ENCODE measurements at places on chromosomes 7 and 10.

DNA sequence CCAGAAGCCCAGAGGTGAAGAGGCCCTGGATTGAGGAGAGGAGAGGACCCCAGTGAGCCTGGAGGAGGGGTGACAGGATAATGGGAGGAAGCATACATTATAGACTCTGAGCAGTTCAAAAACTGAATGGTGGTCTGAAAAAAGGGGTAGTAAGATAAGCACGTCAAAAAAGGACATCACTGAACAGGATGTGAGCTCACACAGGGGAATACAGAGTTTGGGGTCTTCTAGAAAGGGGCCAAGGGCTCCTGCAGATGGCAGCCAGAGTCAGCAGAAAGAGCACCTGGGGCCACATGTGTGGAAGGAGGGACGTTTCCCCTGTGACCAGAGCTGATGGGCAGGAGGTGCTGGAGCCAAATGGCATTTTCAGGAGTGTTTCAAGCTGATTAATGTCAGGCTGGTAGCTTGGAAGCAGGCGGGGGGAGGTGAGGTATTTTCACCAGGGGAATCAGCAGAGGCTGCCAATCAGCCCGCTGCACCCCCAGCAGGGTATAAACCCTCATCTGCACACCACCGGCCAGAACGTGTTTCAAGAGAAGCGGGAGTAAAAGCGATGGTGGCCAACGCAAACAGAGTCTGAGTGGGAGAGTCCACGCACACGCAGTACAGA, 85.8 kb downstream of the TNS3 start:
- no peaks in the 10 kb centered on the region for H3K27me3 ChIP-seq
- no peaks in the 10 kb centered on the region for H3K36me3 ChIP-seq
- no peak for DNase-seq
- no peaks in the 10 kb centered on the region for H3K4me1 ChIP-seq
- H3K4me3 ChIP-seq = no peak overlapping the region

- DNase-seq = no peak
- H3K4me3 ChIP-seq = no peak overlapping the region
- no peak overlapping the region for H3K27ac ChIP-seq
- H3K36me3 ChIP-seq = peaks cover 17% of the 10 kb centered on the region
- no peaks in the 10 kb centered on the region for H3K27me3 ChIP-seq
Observed at GRCh38 chr10:32153931-32154330, 97.7 kb upstream of the KIF5B start.

GRCh38 chr10:480928-481552, 208.4 kb downstream of the DIP2C start:
- DNase-seq = peak; percentile 11
- H3K36me3 ChIP-seq = peaks cover 10% of the 10 kb centered on the region
- no peaks in the 10 kb centered on the region for H3K27me3 ChIP-seq
- no peak overlapping the region for H3K27ac ChIP-seq
- no peak overlapping the region for H3K4me3 ChIP-seq

DNA sequence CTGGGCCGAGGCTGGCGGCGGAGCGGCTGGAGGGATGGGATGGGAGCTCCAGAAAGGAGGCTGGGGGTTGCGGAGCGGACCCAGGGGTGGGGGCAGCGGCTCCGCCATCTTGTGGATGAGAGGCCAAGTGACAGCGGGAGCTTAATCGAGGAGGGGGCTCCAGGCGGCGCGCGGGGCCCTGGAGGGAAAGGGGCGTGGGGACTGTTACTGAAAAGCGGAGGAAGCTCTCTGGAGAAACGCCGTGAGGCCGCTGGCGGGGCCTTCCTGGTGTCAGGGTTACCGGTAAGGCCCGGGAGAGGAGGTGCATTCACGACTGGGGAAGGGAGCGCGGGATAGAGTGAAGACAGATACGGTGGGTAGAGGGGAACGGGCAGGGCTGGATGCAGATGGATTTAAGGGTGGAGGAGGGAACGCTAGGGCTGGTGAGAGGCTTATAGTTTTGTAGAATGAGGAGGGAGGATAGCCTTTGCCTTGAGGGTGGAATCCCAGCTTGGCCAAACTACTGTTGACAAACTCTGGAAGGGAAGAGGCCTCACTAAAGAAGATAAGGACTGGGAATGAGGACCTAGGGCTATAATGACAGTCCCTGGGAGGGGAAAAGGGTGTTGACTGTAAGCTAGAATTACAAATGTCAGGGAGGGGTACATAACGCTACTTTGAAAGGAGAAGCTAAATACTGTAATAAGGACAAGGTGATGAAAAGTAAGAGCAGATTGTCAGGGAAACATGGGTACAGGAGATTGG, 535 bp downstream of the BTRC start:
- no peak overlapping the region for H3K27ac ChIP-seq
- H3K4me1 ChIP-seq = no peaks in the 10 kb centered on the region
- peak; percentile 79 for DNase-seq
- H3K27me3 ChIP-seq = no peaks in the 10 kb centered on the region
- H3K36me3 ChIP-seq = peaks cover 6% of the 10 kb centered on the region
- peak overlapping the region; percentile 91 for H3K4me3 ChIP-seq

- no peak for DNase-seq
- no peak overlapping the region for H3K4me3 ChIP-seq
- H3K36me3 ChIP-seq = peaks cover 5% of the 10 kb centered on the region
Observed at GRCh38 chr10:127585519-127586023, 36.5 kb downstream of the NPS start.

DNA sequence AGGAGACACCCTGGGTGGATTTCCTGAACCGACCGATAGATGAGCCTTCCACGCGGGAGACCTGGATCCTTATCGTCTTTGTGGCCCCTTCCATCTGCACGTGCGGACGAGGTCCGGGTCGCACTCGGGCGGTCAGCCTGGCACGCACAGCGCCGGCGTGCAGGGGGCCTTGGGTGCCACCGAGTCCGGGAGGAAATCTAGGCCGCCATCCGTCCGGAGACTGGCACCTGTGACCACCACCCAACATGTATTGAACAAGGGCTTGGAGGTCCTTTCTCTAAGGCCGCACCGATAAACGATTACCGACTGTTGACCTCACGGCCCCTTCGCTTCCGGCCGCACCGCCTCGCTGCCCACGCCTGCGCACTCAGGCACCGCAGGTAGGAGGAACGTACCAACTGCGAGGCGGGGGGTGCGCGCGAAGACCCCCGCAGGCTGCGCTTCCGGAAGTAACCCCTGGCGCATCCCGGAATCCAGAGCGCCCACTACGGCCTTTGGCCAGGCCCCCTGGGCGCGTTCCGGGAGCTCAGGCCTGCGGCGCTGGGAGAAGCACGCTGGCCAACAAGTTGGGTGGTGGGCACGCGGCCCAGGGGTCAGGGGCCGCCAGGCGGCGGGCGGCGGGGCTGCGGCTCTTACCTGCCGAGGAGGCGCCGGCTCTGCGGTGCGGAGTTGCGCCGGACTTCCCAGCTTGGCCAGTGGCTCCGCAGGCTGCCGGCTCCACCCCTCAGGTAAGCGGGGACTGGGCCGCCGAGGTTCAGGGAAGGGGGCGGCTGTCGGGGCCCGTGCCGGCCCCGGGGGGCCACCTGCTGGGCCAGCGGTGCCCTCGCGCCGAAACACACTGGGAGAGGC, at the start of the genes ACTR3C and LRRC61:
Gene ACTR3C, minus strand, starts transcription at position 713 of the 849 bp plus-strand sequence. CDS start 28,249 bp downstream, outside the sequence.
Gene LRRC61, plus strand, starts transcription at position 523 of the 849 bp plus-strand sequence. CDS start 13,507 bp downstream, outside the sequence.
- H3K27ac ChIP-seq = no peak within 1 kb of the TSS
- peak within 1 kb of the TSS; percentile 87 for H3K4me3 ChIP-seq
- no peaks in the 10 kb centered on the region for H3K27me3 ChIP-seq
- H3K4me1 ChIP-seq = peaks cover 4% of the 10 kb centered on the region
- DNase-seq = peak; percentile 80

DNA sequence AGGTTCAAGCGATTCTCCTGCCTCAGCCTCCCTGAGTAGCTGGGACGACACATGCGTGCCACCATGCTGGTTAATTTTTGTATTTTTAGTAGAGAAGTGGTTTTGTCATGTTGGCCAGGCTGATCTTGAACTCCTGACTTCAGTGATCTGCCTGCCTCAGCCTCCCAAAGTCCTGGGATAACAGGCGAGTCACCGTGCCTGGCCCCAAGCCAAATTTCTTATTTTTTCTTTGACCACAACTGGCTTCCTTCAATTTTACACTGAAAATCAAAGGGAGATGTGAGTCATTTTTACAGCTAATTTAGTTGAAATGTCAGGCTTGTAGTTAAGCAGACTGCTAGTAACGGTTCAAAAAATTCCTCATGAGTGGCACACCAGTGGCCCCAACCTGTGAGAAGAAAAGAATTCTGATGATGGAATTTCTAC, 7.8 kb downstream of the RNF216 start:
- no peaks in the 10 kb centered on the region for H3K4me1 ChIP-seq
- H3K27ac ChIP-seq = no peak overlapping the region
- no peak overlapping the region for H3K4me3 ChIP-seq
- no peak for DNase-seq

GRCh38 chr7:145817687-145818086, 298.9 kb upstream of the CNTNAP2 start:
- H3K27me3 ChIP-seq = no peaks in the 10 kb centered on the region
- H3K4me1 ChIP-seq = no peaks in the 10 kb centered on the region
- peaks cover 5% of the 10 kb centered on the region for H3K36me3 ChIP-seq
- no peak overlapping the region for H3K27ac ChIP-seq
- no peak for DNase-seq

DNA sequence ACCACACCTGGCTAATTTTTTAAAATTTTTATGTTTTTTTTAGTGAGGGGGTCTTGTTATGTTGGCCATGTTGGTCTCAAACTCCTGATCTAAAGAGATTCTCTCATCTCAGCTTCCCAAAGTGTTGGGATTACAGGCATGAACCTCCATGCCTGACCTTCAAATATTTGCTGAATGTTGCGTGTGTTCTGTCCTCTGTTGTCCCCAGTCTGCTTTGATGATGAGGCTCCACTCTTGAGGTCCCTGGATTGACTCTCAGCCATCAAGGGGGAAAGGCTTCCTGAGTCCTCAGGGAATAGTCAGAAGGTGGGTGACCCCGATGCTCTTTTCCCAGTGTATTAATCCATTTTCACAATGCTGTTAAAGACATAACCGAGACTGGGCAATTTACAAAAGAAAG, 26.0 kb downstream of the LYZL2 start:
- no peaks in the 10 kb centered on the region for H3K4me1 ChIP-seq
- no peaks in the 10 kb centered on the region for H3K27me3 ChIP-seq
- no peak overlapping the region for H3K27ac ChIP-seq
- H3K36me3 ChIP-seq = peaks cover 5% of the 10 kb centered on the region

DNA sequence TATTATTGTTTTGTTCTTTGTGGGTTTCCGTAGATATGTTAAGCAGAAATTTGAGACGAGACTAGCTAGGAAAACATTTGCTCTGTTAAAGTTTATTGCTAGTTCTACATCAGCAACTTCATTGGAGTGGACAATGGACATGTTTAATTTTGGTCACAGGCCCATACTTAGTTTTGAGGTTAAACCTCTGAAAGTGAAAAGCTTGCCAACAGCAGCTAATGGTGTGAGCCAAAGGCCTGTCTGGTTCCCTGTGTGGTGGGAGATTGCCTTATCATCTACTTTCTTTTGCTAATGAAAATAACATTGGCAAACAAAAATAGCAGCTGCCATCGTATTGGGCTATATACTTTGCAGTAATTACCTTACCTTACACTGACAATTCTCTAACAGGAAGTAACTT, 388.4 kb upstream of the FZD8 start:
- H3K36me3 ChIP-seq = no peaks in the 10 kb centered on the region
- H3K27me3 ChIP-seq = no peaks in the 10 kb centered on the region
- no peaks in the 10 kb centered on the region for H3K4me1 ChIP-seq
- no peak overlapping the region for H3K4me3 ChIP-seq

DNA sequence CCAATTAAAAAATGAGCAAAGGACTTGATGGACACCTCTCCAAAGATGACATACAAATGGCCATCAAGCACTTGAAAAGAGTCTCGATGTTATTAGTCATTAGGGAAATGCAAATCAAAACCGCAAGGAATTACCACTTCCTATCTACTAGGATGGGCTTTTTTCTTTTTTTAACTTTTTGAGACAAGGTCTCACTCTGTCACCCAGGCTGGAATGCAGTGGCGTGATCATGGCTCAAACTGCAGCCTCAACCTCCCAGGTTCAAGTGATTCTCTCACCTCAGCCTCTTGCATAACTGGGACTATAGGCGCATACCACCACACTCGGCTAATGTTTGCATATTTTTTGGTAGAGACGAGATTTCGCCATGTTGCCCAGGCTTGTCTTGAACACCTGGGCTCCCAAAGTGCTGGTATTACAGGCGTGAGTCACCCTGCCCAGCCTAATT, 13.6 kb downstream of the NKX1-2 start:
- no peak for DNase-seq
- no peaks in the 10 kb centered on the region for H3K27me3 ChIP-seq
- no peaks in the 10 kb centered on the region for H3K36me3 ChIP-seq

GRCh38 chr7:84900215-84900614, 286.6 kb downstream of the SEMA3D start:
- no peaks in the 10 kb centered on the region for H3K4me1 ChIP-seq
- no peaks in the 10 kb centered on the region for H3K27me3 ChIP-seq
- no peak overlapping the region for H3K4me3 ChIP-seq
- DNase-seq = no peak
- peaks cover under 1% of the 10 kb centered on the region for H3K36me3 ChIP-seq

DNA sequence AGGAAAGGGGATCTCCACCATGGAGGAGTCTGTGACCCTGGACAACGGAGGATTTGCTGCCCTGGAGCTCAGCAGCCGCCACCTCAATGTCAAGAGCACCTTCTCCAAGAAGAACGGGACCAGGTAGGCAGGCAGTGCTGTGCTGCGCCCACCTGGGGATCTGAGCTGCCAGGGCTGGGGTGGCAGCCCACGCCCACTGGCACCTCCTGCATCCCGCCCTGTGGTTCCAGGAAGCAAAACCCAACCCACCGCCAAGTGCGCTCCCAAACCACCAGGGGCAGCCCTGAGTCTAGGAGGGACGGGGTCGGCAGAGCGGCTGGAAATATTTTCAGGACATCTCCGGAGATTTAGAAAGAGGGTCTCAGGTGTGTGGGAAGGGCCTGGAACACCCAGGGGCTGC, 440.3 kb upstream of the FOXK1 start:
- H3K4me1 ChIP-seq = peaks cover 5% of the 10 kb centered on the region
- H3K27ac ChIP-seq = no peak overlapping the region
- peaks cover 9% of the 10 kb centered on the region for H3K36me3 ChIP-seq
- no peaks in the 10 kb centered on the region for H3K27me3 ChIP-seq
- DNase-seq = peak; percentile 72
- H3K4me3 ChIP-seq = no peak overlapping the region

GRCh38 chr7:117731455-117731854, 141.8 kb downstream of the CTTNBP2 start:
- H3K36me3 ChIP-seq = peaks cover 33% of the 10 kb centered on the region
- no peaks in the 10 kb centered on the region for H3K4me1 ChIP-seq
- no peak overlapping the region for H3K4me3 ChIP-seq
- H3K27me3 ChIP-seq = no peaks in the 10 kb centered on the region
- no peak for DNase-seq

- DNase-seq = no peak
- no peaks in the 10 kb centered on the region for H3K27me3 ChIP-seq
- H3K4me1 ChIP-seq = no peaks in the 10 kb centered on the region
- H3K4me3 ChIP-seq = no peak overlapping the region
- no peak overlapping the region for H3K27ac ChIP-seq
Observed at GRCh38 chr7:1810961-1811849, 141.1 kb downstream of the ELFN1 start.

GRCh38 chr10:24901686-24902399, 50.6 kb downstream of the PRTFDC1 start:
- H3K4me3 ChIP-seq = no peak overlapping the region
- no peak overlapping the region for H3K27ac ChIP-seq
- no peaks in the 10 kb centered on the region for H3K27me3 ChIP-seq
- no peaks in the 10 kb centered on the region for H3K4me1 ChIP-seq
